ENCODE measurements at places on chromosomes 3 and 15.

- no peak for DNase-seq
These were observed 170.0 kb downstream of the SEMA6D start for GRCh38 chr15:47887241-47887800.

- DNase-seq = no peak
These were observed 8.1 kb upstream of the SLC6A1 start for GRCh38 chr3:10984371-10984896.

DNA sequence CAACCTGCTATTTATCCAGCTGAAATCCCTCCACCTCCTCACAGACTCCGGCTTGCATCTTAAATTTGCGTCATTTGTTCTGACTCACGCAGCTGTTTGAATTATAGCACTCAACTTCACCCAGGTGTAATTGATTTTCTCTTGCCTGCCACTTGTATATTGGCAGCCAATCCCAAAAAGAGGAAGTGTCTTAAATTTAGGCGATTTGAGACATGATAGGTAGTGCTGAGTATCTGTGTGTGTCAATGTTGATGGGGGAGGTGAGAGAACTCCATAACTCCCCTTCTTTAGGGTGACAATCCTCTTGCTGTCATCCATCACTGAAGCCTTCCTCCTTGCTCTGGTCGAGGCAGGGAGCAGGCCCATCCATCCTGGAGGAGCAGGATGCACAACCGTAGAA, 77.2 kb upstream of the TPRG1 start:
- DNase-seq = no peak

DNA sequence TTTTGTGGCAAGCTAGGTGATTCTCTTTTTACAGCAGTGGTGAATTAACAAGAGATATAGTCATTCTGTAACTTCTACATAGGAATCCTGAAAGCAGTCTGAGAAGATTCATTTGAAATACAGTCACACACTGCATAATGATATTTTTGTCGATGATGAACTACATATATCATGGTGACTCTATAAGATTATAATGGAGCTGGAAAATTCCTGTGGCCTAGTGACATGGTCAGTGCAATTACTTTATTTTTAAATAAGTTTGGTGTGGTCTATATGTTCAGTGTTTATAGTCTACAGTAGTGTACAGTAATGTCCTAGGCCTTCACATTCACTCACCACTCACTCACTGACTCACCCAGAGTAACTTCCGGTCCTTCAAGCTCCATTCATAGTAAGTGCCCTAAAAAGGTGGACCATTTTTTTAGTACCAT, 511.4 kb upstream of the MCTP2 start:
- DNase-seq = peak; percentile 89

- DNase-seq = no peak
These were observed 20.0 kb upstream of the TRANK1 start for GRCh38 chr3:36964817-36965216.

DNA sequence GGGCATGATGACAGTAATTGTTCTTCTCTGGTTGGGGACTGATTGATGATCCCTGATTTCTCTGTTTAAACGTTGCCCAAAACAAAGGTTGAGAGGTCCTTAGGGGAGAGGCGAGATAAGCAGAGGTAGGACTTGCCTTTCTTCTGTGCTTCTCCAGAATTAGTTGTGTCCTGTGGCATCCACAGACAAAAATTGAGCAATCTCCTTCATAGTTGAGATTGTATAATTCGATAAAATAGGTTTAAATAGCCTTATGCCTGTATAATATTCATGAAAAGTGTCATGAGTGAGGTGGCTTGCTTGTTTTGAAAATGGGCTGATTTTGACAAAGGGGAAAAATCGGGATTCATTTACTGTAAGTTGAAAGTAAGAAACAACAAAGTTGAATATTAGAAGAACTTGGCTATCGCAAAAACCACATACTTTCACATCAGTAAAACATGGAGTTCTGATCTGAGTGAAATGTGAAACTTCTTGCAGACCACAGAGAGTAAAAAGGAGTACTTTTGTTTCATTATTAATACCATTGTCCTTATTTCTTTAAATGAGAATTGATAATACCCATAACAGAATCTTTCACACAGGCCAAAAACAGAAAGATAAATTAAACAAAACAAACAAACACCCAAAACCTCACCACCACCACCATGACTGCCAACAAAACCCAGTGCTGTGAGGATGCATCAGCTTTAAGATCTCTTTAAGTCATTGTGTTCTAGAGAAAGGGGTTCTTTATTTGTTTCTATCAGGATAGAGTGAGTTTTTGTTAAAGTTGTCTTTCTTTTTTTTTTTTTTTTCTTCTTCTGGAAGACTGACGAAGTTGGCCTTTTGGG, 155.7 kb downstream of the LPP start:
- no peak for DNase-seq

- DNase-seq = peak; percentile 62
These were observed 70.5 kb upstream of the SLC4A7 start for GRCh38 chr3:27554706-27555105.

- no peak for DNase-seq
These were observed 24.1 kb downstream of the ARPP21 start for GRCh38 chr3:35663471-35663870.

DNA sequence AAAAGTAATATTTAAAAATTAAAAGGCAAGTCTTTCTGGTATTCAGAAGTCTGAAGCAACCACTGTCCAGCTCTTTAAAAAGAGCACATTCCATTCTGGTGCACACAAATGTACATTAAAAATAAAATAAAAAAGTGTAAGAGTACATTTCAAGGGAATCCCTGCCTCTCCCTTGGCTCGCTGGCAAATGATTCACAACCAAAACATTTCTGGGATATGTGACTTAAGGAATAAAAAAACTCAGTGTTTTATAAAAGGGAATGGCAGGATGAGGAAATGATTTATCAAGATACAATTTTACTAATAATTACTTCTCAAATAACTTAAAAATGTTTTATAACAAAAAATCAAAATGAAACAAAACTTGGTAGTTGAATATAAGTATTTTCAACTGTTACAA, 23.8 kb upstream of the ANXA2 start:
- peak; percentile 94 for DNase-seq

DNA sequence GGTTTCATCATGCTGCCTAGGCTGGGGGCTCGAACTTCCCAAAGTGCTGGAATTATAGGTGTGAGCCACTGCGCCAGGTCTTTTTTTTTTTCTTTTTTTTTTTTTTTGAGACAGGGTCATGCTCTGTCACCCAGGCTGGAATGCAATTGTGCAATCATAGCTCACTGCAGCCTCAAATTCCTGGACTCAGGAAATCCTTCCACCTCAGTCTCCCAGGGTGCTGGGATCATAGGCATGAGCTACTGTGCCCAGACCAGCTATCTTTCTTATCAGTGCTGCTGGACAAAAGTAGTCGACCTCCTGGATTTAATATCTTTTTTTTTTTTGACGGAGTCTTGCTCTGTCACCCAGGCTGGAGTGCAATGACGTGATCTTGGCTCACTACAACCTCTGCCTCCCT, 60.8 kb downstream of the TFDP2 start:
- peak; percentile 40 for DNase-seq

DNA sequence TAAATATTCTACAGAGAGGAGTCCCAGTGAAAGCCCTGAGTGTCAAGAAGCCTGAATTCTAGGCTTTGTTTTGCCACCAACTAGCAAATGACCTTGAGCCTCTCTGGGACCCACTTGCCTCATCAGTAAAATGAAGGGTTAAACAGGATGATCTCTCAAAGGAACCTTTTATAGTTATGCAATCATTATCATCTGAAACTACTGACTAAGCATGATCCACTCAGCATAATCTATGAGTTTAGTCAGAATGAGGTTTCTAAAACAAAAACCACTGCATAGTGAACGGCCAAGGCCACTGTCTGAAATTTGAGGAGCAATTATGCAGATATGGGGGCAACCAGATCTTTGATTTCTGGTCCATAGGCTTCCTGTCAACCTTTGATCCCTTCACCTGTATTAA, 319.0 kb downstream of the MECOM start:
- no peak for DNase-seq

DNA sequence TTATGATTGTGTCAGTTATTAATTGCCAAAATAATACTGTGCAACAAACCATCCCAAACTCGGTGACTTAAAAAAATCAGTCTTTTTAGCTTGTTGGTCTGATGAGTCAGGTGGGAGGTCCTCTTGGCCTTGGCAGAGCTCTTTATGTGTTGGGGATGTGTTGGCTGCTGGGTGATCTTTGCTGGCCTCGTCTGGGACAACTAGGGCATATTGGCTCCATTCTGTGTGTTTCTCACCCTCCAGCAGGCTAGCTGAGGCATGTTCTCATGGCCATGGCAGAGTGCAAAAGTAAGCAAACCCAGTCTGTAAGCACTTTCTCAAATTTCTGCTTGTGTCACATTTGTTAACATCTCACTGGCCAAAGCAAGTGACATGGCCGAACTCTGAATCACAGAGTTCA, 251.6 kb downstream of the RPLP1 start:
- DNase-seq = peak; percentile 50

GRCh38 chr3:81521855-81522254, 239.6 kb downstream of the GBE1 start:
- DNase-seq = no peak

DNA sequence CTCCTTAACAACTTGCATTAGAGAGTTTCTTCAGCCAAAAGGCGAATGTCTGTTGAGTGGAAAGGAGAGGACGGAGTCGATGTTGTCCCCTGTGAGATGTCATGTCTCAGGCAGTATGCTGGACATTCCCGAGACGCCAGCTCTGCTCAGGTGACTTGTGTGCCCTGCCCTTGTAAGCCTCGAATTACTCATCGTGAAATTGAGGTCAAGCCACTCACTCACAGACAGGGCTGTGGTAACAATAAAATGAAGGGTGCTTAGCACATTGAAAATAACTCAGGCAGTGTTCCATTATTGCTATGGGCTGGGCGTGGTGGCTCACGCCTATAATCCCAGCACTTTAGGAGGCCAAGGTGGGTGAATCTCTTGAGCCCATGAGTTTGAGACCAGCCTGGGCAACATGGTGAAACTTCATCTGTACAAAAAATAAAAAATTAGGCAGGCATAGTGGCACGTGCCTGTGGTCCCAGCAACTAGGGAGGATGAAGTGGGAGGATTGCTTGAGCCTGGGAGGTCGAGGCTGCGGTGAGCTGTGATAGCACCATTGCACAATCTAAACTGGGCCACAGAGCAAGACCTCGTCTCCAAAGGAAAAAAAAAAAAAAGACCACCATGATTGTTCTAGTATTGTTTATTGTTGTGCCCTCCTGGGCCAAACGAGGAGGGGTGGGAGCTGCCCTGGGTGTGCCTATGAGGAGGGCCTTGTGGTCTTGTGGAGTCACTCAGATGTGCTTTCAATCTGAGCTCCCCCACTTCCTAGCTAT, 214.4 kb downstream of the THSD4 start:
- peak; percentile 25 for DNase-seq

- no peak for DNase-seq
These were observed 108.4 kb downstream of the MEGF11 start for GRCh38 chr15:66144978-66145725.

GRCh38 chr15:94855409-94856266, 624.3 kb downstream of the MCTP2 start:
- DNase-seq = no peak

DNA sequence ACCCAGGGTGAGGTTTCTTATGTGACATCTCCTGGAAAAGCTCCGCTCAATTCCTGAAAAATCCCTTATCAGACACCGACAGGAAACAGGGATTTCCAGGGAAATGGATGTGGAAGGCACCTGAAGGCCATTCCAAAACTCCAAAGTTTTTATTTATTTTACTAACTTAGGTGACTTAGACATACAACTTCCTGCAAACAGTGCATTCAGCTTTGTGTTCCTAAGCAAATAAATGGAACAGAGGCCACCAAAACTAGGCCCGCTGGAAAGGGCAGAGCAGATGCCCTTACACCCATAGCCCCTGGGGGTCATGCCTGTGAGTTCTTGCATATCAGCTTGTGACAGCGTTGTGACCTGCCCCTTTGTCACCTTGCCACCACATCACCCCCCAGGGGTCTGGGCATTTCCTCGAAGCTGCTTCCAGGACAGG, 239.4 kb downstream of the XXYLT1 start:
- no peak for DNase-seq

DNA sequence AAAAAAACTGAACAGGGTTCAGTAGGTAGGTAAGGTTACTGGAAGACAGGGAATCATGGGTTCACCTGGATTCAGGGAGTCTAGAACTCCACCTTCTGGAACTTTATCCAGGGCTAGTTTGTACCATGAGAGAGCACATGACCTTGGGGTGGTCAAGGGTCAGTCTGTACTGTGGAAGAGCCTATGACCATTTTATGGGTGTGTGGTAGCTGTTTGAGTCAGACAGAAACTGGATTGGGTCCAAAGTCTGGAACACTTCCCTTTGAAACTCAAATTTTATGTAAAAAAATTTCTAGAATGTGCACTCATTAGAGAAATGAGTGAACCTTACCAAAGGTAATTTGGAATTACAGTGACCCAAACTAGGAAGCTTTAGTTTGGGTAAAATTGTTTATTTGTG, 486.0 kb upstream of the AGTR1 start:
- peak; percentile 44 for DNase-seq

- peak; percentile 85 for DNase-seq
These were observed 465.0 kb upstream of the ROBO1 start for GRCh38 chr3:80232760-80233159.

DNA sequence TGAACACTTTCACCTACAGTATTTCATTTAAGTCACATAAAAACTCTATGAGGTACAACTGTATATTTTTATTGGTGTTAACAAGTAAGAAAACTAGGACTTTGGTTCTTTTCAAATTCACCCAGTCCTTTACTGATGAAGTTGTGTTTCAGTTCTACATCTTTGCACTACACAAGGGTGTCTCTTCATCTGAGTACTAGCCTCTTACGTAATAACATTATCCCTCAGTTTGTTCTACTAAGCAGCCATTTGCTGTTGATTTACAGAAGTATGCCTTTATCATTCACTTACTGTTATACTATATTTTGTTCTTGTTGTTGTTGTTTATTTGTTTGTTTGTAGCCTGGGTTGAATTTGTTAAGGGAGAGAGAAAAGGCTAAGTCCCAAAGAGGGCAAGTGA, 311.9 kb downstream of the PLOD2 start:
- DNase-seq = no peak

DNA sequence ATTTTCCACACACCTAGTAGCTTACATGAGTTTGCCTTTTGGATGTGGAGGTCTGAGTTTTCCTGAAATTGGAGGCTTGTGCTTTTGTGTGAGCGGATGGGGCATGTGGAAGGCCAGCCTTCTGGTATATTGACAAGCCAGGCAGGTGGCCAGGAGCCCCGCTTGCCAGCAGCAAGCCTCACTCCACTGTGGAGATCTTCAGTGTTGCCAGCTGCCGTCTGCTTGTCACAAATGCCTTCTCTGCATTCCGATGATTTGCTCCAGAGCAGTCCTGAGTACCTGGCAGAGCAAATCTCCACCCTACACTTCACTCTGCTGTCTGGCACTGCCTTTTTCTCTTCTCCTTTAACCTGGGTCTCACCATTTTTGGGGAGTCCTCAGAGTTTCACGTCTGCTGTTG, 29.1 kb upstream of the CHST2 start:
- no peak for DNase-seq

- peak; percentile 58 for DNase-seq
These were observed 30.1 kb downstream of the SH3GL3 start for GRCh38 chr15:83477172-83477807.

- no peak for DNase-seq
These were observed 41.6 kb upstream of the DUT start for GRCh38 chr15:48289628-48290027.

Measured in fibroblast of skin of scalp (primary cell).